Stimulated activated CD4-positive, alpha-beta T cell treated with anti-CD3 and anti-CD28 coated beads, Interleukin-1b, Interleukin-23, amount 100 ng/mL, for 24 hours (primary cell): ENCODE measurements at places on chromosomes 6 and 20.

DNA sequence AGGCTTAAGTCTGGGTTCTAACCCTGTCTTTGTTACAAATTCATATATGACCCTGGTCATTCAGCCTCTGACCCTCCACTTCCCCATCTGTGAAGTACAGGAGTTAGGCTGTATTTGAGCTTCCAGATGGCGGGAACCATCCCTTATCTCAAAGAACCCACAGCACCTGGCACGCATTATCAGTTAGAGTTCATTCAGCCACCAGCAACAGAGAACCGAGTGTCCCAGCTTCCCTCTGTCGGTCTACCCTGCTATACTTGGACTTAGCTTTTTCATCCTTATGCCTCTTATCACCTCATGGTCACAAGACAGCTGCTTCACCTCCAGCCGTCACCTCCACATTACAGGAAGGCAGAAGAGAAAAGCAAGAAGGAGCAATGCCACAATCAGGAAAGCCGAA lies 147.8 kb downstream of the EYA2 start:
- DNase-seq: no peak

- no peak for DNase-seq
Observed at GRCh38 chr20:25022680-25023079, 30.1 kb upstream of the APMAP start.

- DNase-seq: no peak
Observed at GRCh38 chr20:43731469-43731868, 4.7 kb upstream of the GTSF1L start.

- DNase-seq: no peak
Observed at GRCh38 chr6:41674231-41675000, 36.1 kb downstream of the MDFI start.

DNA sequence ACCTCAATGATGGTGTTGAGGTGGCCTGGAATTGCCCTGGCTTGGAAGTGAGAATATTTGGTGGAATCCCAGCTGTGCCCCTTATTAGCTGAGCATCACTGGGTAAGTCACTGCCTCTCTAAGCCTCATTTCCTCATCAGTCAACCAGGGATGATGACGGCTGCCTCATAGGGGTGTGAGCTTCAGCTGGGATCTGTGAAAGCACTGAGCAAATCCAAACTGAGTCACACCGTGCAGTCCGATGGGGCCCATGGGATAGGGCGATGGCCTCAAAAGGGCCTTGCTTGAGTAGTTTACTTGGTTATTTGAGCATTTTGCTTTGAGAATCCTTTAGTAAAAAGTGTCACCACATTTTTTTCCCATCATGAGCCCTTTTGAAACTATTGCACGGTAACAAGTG lies 1.1 kb downstream of the SLC22A1 start:
- DNase-seq: no peak

- DNase-seq: no peak
Observed at GRCh38 chr20:52619101-52619500, 353.1 kb upstream of the TSHZ2 start.

GRCh38 chr20:61520076-61520892 lies 268.2 kb downstream of the CDH4 start:
- no peak for DNase-seq

DNA sequence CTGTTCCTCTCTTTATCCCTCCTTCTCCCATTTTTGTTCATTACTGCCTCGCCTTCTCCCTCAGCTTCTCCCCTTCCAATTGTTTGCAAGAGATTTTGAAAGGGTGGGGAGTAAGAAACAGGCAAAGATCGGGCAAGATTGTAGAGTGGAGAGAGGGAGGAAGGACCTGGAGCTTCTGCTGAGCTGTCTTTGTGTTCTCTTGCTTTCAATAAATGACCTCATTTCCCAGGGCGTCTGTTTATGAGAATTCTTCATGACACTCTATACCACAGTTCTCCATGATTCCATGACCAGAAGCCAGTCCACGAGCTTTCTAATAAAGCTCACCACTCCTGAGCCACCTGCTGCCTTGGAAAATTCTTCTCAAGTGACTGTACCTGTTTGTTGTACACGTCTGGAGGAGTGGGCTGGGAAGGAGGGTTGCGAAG lies 50.0 kb upstream of the PLEKHG1 start:
- DNase-seq: no peak

DNA sequence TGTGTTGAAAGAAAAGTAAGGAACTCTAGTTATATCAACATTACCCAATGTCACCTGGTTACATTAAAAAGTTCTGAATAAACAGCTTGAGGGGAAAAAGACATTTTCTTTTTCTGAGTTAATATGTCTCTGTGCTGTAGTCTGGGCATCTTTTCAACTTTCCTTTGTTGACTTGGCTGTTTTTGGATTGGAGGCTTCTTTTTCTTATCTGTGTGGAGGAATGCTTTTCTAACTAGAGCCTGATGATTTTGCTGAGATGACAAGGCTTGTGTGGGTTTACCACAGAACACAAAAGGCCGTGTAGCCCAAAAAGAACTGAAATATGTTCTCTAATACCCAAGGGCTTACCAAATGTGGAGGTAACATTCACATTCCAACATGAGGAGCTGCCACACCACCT lies 161.8 kb downstream of the KCNQ5 start:
- no peak for DNase-seq

- DNase-seq: no peak
Observed at GRCh38 chr6:93177438-93177837, 241.9 kb downstream of the EPHA7 start.
